ENCODE measurements at places on chromosomes 1 and 21.

GRCh38 chr1:64841330-64842065 lies 96.6 kb downstream of the RAVER2 start:
- DNase-seq = no peak

- DNase-seq = no peak
Measured at GRCh38 chr1:202112859-202113689, 9.6 kb upstream of the GPR37L1 start.

GRCh38 chr1:40030528-40031135 lies 9.9 kb upstream of the CAP1 start:
- DNase-seq = no peak

GRCh38 chr1:47759251-47759935 lies 237.8 kb downstream of the TRABD2B start:
- DNase-seq = no peak

DNA sequence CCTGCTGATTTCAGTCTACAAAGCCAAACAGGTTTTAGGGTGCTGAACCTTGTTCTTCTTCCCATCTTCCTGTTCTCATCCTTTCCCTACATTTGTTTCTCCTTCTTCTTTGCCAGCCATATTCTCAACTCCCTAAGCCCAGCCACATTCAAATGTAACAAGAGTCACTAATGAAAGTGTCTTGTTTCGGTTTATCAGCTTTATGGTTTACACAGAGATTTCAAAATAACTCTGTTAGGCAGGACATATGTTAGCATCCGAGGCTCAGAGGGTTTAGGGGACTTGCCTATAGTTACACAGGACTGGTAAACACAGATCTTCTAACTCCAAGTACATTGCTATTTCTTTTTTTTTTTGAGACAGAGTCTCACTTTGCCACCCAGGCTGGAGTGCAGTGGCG lies 61.3 kb downstream of the NDUFS5 start:
- no peak for DNase-seq

DNA sequence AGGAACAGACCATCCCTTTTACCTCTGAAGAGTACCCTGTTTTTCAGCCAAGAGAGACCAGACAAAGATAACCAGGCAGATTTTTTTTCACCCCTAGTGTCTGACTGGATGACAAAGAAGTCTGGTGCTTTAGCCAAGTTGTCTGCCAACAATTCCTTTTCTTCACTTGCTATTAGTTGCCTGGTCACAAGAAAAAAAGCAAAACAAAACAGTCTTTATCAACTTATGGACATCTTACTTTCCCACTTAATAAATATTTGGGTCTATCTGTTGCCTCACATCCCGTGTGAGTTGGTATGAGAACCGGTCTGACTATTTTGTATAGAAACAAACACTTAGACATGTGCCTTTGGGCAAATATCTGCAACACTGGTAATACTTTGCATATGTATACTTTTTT lies 662.9 kb downstream of the PLPP3 start:
- DNase-seq = no peak

- DNase-seq = no peak
Measured at GRCh38 chr1:20723159-20723536, 5.3 kb upstream of the KIF17 start.
